M059J (cell line): ENCODE measurements at places on chromosomes 7 and 10.

DNA sequence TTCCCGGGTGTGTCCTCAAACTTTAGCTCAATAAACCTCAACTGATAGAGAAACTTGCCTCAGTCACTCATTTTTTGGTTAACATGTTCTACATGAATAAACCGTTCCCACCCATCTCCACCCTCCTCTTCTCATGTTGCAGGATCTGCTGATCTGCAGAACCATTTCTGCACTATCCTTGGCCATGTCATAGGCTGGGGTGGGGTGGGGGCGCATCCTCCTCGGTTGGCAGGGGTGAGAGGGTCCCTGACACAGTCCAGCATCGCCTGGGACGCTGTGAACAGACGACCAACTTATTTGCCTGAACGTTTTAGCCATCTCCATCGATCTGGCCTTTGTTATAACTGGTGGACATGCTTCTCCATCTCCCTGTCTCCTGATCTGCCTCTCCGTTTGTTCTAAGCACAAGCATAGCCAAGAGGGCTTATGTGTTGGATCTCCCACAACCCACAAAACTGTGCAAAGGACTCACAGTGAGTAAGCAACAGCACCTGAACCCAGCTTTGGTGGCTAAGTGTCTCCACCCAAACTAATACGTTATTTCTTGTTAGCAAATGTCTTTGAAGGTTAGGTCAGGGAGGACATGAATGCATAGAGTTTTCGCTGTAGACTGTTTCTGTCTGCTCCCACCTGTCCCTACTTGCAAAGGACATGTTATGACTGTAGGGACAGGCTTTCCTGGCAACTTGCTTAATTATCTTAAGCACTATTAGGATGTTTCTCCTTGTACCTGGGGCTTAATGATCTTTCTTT is 51.7 kb downstream of the PRKCQ start:
- DNase-seq = no peak

GRCh38 chr10:28397229-28397628 is 94.4 kb upstream of the MPP7 start:
- no peak for DNase-seq

GRCh38 chr10:71333129-71333887 is 14.2 kb downstream of the SLC29A3 start:
- DNase-seq = no peak

GRCh38 chr7:22445140-22445743 is 54.7 kb downstream of the STEAP1B start:
- peak; percentile 9 for DNase-seq

DNA sequence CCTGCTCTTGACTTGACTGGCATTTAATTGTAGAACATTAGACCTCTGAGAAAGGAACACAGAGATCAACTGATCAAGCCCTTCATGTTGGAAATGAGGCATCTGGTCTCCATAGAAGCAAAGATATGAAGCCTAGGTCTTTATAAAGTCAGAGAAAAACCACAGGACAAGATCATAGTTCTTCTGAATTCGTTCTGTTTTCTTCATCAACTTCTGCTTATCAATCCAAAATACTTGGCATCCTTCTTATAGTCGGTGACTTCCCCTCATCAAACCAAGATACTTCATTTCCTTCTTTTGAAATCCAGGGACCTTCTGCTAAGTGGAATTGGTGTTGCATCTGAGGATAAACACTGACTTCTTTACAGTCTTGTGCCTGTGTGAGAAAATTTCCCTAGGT is 77.1 kb upstream of the PRKCQ start:
- DNase-seq = no peak

DNA sequence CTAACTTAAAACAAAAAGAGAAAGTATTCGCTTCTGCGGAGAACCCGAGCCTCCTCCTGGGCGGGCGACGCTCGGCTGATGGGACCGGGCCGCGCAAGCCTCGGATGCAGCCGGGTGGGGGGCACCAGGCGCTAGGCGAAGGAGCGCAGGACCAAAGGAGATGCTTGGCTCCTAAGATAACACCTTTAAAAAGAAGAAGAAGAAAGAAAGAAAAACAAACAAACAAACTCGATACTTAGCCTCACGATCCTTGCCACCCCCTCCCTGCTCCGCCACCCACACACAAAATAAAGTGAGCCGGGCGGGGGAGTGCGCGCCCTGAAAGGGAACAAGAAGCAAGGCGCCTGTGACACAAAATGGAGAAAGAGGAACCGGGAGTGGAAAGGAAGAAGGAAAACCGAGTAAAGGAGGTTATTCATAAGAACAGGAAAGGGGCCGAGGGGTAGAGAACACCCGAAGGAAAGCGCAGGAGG is 34.0 kb upstream of the EBLN1 start:
- DNase-seq = peak; percentile 36

DNA sequence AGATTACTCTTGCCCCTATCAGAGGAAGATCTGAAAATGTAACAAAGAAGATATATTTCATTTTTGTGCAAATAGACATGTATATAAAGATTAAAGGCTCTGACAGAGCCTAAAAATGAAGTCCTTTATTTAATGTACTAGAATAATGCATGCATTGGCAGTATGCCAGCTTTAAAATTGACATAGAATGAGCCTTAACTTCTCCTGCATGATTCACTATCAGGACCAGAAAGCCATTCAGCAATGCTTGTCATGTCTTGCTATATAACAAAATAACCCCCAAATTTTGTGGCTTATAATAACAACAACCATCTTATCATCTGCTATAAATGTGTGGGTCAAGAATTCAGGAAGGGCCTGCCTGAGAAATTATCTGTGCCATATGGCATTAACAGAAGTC is 411.9 kb downstream of the GRM8 start:
- no peak for DNase-seq

DNA sequence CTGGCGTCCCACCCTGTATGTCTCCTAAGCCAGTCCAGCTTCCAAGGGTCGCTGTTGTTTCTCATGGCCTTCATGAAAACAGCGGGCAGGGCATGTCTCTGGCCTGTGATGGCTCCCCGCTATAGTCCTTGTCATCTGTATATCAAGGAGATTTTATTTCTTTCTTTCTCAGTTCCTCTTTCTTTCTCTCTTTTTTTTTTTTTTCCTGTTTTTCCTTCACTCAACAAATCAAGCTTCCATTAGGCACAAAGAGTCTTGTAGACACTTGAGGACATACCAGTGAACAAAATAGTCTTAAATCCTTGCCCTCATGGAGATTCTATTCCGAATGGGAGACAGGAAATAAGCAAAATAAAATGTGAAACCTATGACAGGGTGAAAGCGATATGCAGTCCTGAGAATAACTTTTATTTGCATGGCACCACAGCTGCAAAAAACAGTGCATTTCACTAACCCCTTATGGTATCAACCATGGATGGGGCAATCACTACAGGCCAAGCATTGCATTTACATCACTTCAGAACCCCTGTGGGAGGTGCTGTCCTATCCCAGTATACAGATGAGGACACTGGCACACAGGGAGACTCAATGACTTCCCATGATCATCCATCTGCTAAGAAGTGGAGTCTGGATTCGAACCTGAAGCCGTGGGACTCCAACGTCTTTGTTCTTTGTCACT is 50.7 kb downstream of the SYPL1 start:
- DNase-seq = no peak

DNA sequence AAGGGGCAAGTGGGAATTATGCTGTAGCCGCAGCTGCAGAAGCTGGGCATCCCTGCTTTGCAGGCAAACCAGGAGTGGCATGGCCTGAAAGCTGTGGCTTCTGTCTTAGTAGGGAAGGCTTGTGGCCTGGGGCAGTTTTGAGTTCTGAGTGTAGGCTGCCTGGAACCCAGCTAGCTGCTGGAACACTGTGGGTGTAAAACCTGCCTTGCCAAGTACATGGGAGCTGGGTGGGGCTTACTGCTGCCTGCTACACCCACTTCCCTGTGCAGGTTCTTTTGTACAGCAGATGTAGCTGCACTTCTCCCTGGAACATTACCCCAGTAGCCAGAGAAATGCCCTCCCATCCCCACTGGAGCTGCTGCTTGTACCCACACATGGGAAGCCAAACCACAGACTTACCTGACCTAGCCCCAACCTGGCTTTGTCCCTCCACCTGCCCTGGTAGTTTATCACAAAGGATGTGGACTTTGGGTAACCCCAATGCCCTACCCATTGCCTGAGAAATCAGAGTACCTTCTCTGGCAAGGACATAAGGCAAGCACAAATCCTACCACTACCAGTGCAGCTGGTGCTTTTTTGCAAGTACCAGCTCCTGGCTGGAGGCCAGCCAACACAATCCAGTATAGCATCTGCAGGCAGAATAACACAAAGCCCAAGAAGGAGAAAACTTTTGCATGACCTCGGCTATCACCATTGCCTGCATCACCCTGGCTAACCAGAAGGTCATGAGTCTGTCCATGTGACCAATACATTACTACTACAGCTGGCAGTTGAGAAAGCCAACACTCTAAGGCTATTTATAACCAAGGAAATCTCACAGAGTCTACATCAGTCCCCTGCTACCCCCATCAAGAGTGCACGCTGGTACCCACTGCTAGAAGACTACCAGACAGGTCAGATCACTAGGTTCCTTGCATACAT is 26.5 kb upstream of the PPP1R3A start:
- DNase-seq = peak; percentile 18

DNA sequence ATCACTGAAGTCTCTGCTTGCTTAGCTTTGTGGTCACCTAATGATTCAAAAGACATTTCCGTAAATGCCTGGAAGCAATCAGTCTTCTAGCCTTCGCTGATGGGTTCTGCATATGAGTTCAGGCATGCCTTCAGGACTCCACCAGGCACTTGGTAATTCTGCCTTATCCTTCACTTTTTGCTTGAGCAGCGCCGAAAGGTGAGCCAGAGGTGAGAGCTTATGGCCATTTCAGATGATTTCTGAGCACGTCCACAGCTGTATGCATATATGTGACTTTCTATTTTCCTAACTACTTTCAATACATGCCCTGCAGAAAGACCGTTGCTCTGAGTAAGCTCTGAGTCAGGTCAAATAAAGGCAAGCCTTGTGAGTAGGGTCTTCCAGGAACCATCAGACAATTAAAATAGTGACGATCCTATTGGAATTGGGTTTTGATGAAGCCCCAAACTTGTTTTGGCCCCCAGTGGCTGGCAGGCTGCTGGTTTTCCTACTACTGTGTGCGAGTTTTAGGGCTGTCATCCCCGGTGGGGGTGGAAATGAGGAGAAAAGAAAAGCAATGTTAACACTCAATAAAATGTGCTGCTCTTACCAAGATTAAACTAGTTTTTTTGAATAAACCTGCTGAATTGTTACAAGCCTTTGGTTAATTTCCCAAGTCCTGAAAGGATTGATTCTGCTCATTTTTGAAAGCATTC is 154.4 kb upstream of the AKR1E2 start:
- DNase-seq = peak; percentile 81

DNA sequence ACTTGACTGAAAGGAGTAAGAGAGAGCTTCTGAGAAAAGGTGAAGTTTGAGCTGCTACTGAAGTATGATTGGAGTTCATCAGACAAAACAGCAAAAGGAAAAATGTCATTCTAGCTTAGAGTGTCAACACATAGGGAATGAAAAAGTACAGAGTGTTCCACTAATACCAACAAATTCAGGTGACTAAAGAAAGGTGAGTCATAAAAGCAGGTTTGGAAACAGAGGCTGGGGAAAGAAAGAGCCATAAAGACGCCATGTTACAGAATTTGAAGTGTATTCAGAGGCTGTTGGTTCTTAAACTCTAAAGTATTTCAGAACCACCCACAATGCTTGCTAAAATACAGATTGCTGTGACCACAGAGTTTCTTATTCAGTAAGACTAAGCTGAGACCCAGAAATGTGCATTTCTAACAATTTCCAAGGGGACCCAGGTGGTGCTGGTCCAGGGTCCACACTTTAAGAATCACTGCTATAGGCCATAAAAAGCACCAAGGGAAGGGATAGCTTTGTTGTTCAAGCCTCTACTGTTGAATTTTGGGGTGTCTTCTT is 143.1 kb downstream of the ELAPOR2 start:
- no peak for DNase-seq

GRCh38 chr10:96271016-96271815 is at the start of gene BLNK:
Gene BLNK (minus strand): TSS chr10:96271569. CDS start chr10:96271398, 171 bp downstream.
- no peak for DNase-seq

- DNase-seq = no peak
Observed at GRCh38 chr7:100111914-100112313, 7.2 kb downstream of the TAF6 start.

DNA sequence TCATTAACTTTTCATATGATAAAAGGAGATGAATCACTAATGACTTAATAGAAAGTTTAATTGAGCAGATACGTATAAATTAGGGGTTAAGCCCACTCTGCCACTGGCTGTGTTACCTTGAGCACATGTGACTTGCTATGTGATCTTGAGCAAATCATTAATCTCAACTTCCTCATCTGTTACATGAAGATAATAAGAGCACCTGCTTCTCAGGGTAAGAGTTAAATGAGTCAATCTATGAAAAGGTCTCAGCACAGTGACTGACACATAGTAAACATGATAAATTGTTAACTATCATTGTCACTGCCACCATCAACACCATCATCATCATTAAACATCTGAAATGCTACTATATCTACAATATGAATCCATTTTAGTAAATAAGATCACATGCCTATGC is 110.8 kb downstream of the TPK1 start:
- DNase-seq = no peak

- peak; percentile 59 for DNase-seq
Observed at GRCh38 chr7:13198727-13199126, 511.3 kb downstream of the ARL4A start.

GRCh38 chr10:20776384-20777118 is 120.6 kb downstream of the NEBL start:
- DNase-seq = no peak

DNA sequence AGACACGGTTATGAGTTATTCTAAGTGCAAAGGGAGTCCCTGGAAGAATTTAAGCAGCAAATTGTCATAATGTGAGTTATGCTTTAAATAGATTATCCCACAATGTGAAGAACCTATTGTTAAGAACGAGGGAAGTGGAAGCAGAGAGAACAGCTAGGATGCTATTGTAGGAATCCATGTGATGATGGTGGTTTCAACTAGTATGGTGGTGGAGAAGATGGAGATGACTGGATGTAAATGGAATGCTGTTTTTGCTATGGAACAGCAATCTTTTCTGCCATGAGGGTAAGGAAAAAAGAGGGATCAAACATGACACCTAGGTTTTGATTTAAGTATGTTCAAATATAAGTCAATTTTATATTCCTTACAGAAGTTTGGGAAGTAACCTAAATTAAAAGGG is 191.3 kb downstream of the RNF133 start:
- no peak for DNase-seq

- no peak for DNase-seq
Observed at GRCh38 chr7:126635545-126635944, 617.2 kb downstream of the GRM8 start.

GRCh38 chr7:34269084-34269483 is 363.7 kb downstream of the BMPER start:
- no peak for DNase-seq

DNA sequence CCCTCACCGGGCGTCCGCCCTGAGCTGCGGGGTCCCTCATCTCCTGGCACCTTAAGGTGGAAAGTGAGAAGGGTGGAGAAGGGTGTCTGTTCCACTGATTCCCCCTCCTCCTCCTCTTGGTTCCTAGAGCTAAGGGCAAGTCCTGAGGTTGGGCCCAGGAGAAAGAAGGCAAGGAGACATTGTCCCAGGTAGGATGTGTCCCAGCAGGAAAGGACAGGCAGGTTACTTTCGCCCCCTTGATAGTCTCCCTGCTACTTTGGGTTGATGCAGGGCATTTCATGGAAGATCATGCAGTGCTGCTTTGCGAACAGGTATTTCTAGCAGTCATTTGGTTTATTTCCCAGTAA is 582 bp downstream of the STEAP2 start:
- DNase-seq = no peak

GRCh38 chr10:44024356-44025116 is 360.4 kb downstream of the CXCL12 start:
- no peak for DNase-seq
